Upper lobe of right lung (tissue), 1 donor: ENCODE measurements at places on chromosomes 12 and 14.
A peak's percentile ranks its signal among the peaks of the same experiment; 100 is the strongest.

- DNase-seq, result no peak
Observed at GRCh38 chr12:91316907-91317269, 134.3 kb upstream of the DCN start.

DNA sequence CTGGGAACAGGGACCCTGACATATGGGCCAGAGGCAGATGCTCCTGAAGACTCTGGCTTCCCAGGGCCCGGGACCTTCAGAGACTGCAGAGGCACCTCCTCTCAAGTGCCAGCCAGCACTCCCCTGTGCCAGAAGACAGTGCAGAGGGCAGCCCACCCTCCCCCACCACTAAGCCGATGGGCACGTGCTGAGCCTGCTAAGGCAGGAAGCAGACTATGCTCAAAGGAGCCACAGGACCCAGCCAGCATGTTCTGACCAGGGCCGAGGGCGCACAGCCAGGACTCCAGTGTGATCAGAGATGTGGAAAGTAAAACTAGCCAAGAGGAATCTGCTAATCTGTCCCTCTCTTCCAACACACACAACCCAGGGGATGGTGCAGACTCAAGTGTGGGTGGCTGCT, 29.8 kb downstream of the DIO3 start:
- DNase-seq, result peak; percentile 52

GRCh38 chr12:7354529-7354928, 50.7 kb downstream of the ACSM4 start:
- no peak for DNase-seq

DNA sequence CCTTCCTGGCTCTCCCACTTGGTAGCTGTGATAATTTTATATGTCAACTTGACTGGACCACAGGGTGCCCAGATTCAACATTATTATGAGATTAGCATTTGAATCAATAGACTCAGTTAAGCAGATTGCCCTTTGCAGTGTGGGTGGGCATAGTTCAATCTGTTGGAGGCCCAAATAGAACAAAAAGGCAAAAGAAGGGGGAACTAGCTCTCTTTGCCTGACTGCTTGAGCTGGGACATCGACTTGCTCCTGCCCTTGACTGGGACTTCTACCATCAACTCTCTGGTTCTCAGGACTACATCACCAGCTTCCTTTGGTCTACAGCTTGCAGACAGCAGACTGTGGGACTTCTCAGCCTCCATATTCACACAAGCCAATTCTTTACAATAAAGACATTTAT, 1189.2 kb downstream of the BCL11B start:
- DNase-seq, result no peak

DNA sequence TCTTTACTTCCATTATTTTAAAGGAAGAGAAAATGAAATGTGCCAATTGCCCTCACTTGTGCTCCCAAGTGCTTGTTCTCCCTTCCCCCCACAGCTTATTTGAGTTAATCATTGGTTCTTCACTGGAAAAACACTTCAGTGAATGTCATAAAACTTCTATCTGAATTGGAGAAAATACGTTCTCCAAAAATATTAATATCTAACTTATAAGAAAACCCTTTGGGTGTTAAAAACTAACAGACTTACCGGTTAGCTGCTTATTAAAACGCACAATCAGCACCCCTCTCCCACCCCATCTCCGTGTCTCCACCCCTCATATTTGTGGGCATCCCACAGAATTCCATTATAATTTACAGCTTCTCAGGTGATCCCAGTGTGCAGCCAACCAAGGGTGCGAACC, 31.7 kb downstream of the PLEKHA5 start:
- no peak for DNase-seq

GRCh38 chr12:59548930-59549329, 46.9 kb upstream of the SLC16A7 start:
- DNase-seq, result no peak

GRCh38 chr14:104473649-104474494, 105.7 kb upstream of the C14orf180 start:
- DNase-seq, result no peak

GRCh38 chr12:64889434-64890216, 65.2 kb downstream of the TBC1D30 start:
- DNase-seq, result no peak

- no peak for DNase-seq
Observed at GRCh38 chr12:79252358-79253075, 387.9 kb downstream of the SYT1 start.

- no peak for DNase-seq
Observed at GRCh38 chr12:220946-221550, 7.1 kb upstream of the SLC6A12 start.

GRCh38 chr14:105865266-105865903, 339.0 kb downstream of the TMEM121 start:
- no peak for DNase-seq

GRCh38 chr14:33126433-33126832, 187.8 kb downstream of the NPAS3 start:
- DNase-seq, result no peak

GRCh38 chr12:109592195-109592904, 18.8 kb downstream of the MVK start:
- no peak for DNase-seq

- peak; percentile 87 for DNase-seq
Observed at GRCh38 chr14:99605299-99605961, 1.4 kb upstream of the CCDC85C start.

DNA sequence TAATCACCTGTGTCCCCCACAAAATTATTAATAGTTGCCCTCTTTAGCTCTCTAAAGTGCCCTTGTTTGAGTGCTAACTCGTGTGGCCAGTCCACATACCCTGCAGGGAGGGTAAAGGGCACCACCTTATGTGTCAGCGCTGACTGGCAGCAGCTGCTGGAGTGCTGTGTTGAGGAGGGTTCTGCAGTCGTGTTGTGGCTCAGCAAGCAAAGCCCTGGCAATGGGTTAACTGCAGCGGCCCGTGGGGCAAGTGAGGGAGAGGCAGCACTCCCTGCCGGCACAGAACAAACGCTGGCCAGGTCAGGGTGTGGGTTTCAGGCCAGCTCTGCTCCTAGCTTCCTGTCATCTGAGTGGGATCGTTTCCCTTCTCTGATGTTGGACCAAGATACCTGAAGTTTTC, 369.8 kb downstream of the CACNA1C start:
- DNase-seq, result peak; percentile 48

DNA sequence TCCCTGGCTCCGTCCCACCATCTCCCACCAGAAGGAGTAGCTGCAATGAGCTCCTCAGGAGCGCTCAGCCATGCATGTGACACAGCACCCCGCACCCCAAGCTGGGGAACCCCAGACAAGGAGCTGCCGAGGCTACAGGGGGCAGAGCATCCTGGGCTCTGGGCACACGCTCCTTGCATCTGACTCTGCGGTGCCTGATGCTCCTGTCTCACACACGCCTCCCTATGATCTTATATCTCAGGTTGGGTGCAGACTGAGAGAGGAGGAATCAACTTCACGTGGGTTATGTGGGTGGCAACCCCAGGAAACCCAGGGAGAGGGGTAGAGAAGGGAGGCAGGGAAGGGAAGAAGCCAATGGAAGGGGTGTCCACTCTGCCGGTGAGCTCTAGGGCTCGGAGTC, 60.0 kb downstream of the CCNK start:
- DNase-seq, result no peak

- DNase-seq, result no peak
Observed at GRCh38 chr14:59370158-59370742, 94.9 kb downstream of the GPR135 start.

DNA sequence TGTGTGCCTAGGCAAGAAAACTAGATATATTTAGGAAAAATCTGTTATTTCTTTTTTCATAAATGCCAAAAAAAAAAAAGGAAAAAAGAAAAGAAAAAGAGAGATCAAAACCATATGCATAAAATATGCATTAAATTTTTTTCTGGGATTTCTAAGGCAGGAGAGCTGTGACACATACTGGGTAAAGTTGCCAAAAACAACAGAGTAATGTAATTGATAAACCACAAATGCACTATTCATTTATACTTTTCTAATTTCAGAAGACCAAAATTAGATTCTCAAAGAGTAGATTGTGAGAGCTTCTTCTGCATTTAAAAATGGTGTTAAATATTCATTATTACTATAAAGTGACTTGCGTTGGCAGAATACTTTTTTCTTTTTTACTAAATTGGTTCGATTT, 673.8 kb upstream of the MGAT4C start:
- no peak for DNase-seq

- no peak for DNase-seq
Observed at GRCh38 chr14:66085665-66086064, 400.5 kb upstream of the CCDC196 start.

DNA sequence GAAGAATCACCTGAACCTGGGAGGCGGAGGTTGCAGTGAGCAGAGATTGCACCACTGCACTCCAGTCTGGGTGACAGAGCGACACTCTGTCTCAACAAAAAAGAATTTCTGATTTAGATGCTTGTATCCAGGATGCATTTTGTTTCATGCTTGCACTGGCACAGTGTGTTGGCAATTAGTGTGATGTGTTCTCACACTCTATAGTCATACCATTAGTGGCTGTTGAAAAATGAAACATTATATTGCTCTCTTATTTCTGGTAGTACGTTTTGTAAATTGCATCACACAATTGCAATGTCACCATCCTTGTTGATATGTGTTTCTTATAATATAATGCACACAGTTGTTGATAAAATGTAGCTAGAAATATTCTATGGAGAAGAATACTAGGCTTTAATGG, 51.3 kb upstream of the RMST start:
- DNase-seq, result no peak

DNA sequence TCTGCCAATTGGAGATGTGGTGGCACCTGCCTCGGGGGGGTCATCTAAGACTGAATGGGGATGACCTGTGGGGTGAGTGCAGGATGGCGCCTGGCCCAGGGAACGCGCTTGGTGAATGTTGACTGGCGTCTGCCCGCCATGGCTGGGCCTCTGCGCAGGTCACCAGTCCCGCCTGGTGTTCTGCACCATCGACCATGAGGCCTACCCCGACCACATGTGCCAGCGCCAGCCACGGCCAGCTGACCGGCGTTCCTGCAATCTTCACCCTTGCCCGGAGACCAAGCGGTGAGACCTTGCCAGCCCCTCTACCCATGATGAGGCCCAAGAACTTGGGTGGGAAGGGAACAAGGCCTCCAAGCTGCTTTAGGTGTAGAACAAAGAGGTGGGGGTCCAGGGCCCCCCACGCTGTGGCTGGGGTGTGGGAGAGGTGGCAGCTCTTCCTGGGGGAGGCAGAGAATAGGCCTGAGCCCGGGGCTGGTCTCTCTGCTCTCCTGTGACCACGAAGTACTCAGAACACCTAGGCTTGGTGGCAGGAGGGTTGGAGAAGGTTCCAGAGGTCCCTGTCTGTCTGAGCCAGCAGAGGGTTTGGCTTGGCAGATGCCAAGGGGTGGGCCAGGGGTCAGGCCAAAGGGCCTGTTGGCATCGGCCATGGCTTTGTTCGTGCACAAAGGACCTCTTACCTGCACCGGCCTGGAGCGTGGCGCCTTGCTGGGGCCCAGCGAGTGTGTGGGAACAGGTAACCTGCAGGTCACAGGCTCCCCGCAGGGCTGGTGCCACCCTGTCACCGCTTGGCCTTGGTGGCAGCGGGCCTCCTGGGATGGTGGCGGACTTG, 15.4 kb downstream of the PAPLN start:
- DNase-seq, result no peak

- DNase-seq, result no peak
Observed at GRCh38 chr12:117441751-117442150, 80.3 kb upstream of the NOS1 start.

- DNase-seq, result no peak
Observed at GRCh38 chr14:70576891-70577290, 23.6 kb downstream of the MED6 start.

DNA sequence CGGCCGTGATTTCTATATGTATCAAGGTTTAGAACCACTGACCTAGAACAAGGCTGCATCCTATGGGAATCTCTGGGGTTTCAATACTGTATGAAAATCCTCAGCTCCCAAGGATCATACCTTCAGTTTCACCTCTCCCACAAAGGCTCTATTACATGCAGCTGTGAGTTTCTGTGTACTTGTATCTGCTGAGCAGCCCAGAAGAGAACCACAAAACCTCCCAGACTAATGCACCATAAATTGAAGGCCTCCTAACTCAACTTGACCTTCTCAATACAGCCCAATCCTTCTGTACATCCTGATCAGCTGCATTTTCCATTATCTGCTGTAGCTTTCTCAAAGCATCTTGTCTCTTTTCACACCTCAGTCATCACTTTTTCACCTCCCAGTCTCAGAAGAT, 5.4 kb upstream of the KCNH5 start:
- no peak for DNase-seq

- no peak for DNase-seq
Observed at GRCh38 chr12:114245555-114245954, 160.4 kb downstream of the TBX5 start.

- DNase-seq, result no peak
Observed at GRCh38 chr14:78254911-78255461, 84.8 kb downstream of the NRXN3 start.

DNA sequence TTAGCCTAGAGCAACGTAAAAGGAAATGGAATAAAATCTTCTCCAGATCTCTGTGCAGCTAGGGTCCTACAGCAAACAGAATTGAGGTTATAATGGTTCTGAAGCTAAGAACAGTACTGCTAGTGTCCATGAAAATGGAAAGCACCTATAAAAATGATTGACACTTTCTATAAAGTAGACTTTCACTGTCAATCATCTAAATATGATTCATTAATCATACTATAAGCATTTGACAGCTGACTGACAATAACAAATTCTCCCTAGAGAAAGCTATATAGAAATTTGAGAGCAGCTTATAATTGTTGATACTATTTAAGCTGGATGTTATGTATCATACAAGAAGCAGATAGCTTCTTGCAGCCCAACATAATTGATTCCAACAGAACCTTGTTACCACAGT, 80.9 kb downstream of the PDZRN4 start:
- DNase-seq, result no peak

GRCh38 chr14:50524060-50524459, 8.3 kb downstream of the MAP4K5 start:
- no peak for DNase-seq

DNA sequence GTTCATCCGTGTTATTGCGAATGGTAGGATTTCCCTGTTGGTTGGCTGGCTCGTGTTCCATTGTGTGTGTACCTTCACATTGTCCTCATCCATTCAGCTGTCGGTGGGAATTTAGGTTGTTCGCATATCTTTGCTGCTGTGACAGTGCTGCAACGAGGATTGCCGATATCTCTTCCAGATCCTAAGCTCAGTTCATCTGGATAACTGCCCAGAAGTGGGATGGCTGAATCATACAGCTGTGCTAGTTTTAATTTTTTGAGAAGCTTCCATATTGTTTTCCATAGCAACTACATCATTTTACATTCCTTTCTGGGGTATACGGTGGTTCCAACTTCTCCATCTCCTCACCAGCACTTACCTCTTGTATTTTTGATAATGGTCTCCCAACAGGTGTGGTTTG, 292.8 kb upstream of the SFSWAP start:
- no peak for DNase-seq

DNA sequence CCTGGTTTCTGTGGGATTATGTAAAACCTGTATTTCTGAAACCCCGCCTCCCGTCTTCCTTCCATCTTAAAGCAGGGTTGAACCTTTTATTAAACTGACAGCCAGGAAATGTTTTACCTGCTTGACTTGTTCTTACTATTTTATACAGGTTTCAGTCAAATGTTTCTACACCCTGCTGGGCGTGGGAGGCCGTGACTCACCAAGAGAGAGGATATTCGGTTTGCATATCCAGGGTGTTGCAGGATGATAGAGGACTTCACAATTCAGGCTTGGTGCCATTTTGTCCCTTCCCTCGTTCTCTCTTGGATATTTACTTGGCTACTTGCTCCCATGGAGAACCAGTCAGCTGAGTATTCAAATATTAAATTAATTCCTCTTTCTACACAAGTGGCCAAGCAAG, 69.7 kb downstream of the ARF6 start:
- peak; percentile 71 for DNase-seq

GRCh38 chr12:6295094-6295811, 15.2 kb upstream of the PLEKHG6 start:
- no peak for DNase-seq

- no peak for DNase-seq
Observed at GRCh38 chr14:63852271-63852816, 460 bp upstream of the SYNE2 start.
